Stimulated activated CD4-positive, alpha-beta T cell treated with anti-CD3 and anti-CD28 coated beads, Interleukin-4, amount 100 ng/mL, for 4 hours (primary cell): ENCODE measurements at places on chromosomes 2 and 18.

DNA sequence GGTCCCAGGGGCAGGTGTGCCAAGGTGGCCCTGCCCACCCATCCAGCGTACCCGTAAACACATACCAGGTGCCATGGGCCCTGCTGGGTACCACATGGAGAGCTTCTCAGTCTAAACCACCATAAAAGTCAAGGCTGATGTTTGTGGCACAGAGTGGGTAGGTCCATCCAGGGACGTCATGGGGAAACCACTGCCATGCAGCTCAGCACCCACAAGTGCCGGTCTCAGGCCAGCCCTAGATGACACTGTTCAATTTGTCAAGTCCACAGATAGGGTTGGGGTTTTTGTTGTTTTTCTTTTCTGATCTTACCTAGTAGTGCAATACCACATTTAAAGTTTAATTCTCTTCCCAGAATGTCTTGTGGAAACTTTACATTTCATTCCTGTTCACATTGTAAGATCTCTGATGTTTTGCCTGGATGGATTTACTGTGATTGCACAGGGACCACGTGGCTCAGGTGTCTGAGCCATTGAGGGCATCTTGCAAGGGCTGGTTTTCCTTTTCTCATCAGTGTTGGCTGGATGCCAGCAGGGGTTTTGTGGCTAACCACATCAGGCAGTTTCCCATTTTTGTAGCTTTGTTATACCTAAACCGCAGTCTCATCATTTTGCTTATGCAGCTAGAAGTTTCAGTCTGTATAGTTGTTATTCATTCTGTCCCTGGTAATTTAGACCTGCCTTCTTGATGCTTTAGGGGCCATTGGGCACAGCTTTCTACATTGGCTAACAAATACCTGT is 64.7 kb downstream of the STK25 start:
- peak; percentile 82 for DNase-seq

DNA sequence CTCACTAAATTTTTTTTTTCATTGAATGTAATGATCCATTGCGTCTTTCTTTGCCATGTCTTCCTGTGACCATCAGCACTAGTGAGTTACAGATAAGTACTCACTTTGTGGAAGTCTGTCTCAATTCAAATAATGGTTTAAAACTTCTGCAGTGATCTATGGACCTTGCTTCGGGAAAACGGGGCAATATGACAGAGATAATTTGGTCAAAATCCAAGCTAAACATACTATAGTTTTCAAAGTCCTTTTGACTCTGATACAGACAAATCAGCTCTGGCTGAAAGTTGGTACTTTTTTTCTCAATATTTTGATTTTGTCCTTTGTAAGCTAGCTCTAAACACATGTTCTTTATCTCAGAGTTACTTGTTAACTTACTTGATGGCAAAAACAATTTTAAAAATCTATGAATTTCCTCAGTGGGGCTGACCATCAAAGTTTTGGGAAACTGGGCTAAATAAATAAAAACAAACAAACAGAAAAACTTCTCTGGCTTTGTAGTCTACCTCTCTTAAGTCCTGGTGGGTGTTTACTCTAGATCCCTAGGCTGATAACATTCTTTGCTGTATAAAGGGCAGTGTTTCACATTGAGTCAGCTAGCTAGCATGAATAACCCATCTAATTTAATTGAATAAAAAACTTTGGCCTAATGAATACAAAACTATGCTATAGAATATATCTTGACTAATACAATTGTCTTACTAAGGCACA is 327.6 kb downstream of the RDH14 start:
- DNase-seq: no peak

GRCh38 chr2:27613985-27614384 is 14.8 kb downstream of the CCDC121 start:
- no peak for DNase-seq

DNA sequence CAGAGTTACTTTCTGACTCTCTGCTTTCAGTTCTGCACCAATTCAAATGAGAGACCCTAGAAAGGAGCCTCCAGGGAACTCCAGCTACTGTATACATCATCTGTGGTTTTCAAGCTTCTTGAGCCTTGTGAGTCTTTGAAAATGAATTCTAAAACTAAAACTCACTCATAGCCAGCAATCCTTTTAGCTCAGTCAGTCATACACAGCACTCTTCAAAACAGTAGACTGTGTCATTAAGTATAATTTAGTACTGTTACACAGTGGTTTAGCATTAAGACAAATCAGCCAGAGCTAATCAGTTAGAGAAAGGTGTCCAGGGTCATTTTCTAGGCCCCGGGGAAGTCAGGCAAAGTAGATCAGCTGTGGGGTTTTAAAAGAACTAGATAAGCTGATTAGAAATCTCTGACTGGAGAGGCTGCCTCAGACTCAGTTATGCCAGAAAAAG is 322.1 kb upstream of the THUMPD2 start:
- DNase-seq: no peak

DNA sequence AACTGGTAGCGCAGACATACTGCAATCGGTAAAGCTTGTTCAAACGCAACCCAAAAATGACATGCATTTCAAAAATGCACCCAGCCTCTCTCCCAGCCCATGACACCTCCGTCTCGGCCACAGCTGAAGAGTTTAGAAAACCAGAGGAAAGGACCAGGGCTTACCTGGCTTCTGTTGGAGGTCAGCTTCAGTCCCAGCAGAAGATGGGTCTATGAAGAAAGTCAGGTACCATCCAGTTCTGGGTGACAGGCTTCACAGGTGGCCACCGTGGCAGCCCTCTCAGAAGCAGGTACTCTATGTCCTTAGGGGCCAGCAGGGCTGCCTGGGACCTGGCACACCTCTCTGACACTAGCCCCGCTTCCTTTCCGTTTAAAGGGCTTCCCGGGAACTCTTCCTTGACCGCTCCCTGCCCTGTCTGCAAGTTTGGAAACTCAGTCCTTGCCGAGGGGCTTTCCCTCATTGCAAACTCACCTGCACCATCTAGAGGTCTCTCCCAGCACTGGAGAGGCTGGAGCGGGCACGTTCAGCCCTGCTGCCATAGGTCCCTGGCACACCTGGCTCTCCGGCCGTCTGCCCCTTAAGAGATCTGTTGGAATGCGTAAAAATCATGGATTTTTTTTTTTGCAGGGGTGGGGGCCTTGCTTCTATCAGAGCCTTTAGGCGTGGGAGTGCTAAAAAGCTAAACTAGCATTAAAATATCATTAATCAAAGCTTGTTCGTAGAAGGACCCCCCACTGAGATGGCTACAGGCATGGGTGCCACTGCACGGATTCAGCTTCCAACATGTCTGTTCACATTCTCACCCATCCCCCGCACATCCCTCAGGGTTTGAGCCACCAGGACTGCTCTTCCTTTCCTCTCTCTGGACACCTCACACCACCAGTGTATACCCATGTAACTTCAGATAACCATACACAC is at the start of gene EDAR:
Gene EDAR (minus strand): TSS at position 425 of the 918 bp plus-strand sequence. CDS start 58,206 bp downstream, outside the sequence.
- peak; percentile 41 for DNase-seq

- no peak for DNase-seq
Observed at GRCh38 chr2:156563994-156564753, 128.0 kb downstream of the GPD2 start.

DNA sequence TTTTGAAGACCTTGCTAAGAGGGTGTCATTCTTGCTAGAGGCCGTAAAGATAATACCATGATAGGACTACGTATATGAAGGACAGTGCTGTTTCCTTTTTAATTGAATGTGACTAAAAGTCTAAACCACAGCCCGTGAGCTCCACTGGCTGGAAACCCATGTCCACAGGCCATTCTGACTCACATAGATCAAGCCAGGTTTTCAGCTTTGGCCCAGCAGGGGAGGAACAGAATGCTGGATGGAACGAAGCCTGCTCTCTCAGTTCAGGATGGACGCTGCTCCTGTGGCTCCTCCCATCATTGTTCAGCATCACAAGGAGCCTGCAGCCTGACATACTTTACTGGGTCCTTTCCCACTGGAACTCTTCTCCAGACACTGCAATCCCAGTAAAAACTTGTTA is 47.6 kb downstream of the ALPK2 start:
- DNase-seq: no peak

DNA sequence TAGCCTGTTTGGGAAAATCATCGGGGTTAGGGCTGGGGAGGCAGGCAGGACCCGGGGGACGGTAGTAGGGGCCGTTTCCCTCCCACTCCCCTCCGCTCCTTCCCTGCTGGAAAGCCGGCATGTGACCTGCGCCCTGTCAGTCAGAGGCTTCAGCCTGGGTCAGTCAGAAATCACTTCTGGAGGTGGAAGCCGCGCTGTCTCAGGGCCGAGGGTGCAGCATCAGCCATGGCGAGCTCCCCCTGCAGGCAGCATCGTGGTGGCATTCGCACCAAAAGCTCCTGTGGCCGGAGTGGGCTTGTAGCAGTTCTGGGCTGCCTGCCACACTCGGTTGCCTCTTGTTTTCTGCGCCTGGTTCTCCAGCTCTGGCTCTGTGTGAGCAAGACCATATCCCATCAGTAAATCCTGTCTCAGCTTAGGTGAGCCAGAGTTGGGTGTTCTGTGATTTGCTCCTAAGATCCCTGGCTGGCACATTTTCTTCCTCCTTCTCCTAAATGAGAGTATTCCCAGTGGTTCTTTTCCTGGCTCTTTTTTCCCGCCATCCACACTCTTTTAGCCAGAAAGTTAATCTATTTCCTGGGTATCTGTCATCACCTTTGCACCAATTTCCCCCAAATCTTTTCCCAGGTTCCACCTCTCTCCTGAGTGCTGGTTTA is 123.9 kb upstream of the CD302 start:
- DNase-seq: peak; percentile 78

GRCh38 chr18:59661891-59662701 is 35.1 kb downstream of the CCBE1 start:
- DNase-seq: no peak

- DNase-seq: no peak
Observed at GRCh38 chr18:789397-789796, 22.6 kb downstream of the YES1 start.

DNA sequence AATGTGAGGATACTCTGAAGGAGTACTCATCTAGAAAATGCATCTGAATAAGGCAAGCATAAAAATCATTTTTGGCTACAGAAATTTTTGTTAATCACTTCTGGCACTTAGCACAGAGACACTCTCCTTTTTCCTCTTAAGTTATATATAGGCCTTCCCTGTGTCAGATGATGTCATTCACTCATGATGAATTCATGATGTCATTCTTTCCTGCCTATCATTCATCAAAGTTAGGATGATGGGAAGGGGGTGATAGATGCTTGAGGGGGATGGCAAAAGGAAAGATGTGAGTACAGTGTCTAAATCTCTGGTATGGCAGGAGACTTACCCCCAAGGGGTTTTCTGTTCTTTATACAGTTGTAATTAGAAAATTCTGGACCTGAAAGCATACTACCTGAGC is 42.0 kb downstream of the MAP3K20 start:
- no peak for DNase-seq

GRCh38 chr2:100852999-100853908 is 33.3 kb downstream of the NPAS2 start:
- no peak for DNase-seq

DNA sequence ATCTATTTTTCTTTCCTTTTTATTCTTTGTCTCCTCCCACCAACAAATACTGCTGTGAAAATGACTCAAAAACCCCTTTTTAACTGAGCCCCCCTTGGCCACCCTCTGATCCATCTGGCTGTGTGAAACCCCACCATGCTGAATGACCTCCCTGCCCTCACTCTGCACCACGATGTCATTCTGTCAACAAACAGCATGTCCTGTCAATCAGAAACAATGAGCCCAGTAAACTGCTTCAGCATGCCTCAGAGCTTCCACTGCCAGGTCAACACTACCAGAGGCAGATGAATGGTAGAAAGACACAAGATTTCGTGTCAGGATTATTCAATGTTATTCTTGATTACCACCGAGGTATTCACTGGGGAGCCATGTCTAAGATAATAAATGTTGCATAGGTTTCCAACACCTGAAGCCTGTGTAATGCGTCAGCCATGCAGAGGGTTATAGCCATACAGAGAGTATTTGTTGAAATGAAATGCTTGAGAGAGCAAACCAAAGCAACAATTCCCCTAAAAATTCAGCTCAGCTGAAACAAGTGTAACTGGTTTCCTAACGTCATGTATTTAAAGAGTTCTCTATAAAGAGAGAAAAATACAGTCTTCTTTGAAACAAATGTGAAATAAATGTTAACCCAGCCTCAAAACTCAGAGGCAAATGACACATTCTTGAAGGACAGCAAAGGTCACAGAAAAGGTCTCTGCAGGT is 76.7 kb downstream of the LRP2 start:
- DNase-seq: no peak

DNA sequence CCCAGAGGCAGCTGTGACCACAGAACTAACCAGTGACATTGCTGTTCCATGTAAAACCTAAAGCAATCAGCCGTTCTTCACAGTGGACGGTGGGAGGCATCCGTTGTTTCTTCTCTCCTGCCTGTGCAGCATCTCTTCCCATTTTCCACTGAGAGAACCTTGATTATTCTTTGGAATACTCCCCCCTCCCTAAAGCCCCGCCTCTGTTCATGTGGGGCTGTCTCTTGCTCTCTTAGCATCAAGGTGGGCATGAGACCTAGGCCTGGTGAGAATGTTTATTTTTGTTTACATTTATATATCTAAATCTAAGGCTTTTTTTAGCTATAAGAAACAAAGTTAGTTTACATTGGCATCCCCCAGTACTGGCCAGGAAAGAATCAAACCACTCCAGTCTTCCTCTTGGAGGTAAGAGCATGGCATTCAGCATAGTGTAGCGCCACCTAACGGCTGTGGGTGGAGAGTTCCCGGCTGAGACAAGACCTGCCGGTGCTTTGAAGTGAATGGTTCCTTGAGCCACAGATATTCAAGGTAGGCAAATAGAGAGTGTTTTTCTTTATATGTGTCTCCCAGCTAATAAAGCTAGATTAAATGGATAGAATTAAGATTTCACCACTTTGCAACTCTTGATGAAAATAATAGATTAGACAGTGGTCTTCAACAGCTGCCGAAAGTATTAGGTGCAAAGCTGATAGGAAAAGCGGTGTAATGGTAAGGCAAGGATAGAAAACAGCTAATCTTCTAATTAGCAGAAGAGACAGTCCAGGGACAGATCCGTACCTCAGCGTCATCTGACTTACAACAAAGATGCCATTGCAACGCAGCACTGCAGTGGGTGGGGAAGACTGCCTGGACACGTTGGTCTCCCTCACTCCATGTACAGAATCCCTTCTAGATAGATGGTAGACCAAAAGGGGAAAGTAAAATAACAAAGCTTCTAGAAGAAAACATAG is 219.6 kb upstream of the RAB12 start:
- DNase-seq: peak; percentile 7

DNA sequence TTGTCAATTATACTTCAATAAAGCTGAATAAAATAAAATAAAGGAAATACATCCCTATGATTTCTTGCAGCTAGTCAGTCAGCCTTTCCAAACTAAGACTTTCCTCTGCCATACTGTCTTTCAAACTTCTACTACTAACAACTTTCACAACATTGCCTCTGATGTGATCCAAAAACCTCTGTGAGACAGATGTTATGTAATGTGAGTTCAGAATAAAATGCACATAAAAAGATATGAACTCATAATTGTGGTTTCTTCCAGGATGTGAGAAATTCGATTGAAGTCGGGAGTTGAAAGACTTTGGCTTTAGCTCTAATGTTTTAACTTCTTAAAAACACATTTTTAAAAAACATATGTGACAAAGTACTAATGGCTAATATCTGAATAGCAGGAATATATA is 98.7 kb downstream of the PIGN start:
- no peak for DNase-seq

- DNase-seq: no peak
Observed at GRCh38 chr2:49178656-49179055, 24.3 kb upstream of the FSHR start.
